Left ventricle myocardium inferior (tissue), 1 donor: ENCODE measurements at places on chromosomes 13 and 19. TPM values are rescaled to one million over a fixed set of nuclear protein-coding genes. Genes with fewer than 3 reads are reported as not detected.
A peak's percentile ranks its signal among the peaks of the same experiment; 100 is the strongest.

DNA sequence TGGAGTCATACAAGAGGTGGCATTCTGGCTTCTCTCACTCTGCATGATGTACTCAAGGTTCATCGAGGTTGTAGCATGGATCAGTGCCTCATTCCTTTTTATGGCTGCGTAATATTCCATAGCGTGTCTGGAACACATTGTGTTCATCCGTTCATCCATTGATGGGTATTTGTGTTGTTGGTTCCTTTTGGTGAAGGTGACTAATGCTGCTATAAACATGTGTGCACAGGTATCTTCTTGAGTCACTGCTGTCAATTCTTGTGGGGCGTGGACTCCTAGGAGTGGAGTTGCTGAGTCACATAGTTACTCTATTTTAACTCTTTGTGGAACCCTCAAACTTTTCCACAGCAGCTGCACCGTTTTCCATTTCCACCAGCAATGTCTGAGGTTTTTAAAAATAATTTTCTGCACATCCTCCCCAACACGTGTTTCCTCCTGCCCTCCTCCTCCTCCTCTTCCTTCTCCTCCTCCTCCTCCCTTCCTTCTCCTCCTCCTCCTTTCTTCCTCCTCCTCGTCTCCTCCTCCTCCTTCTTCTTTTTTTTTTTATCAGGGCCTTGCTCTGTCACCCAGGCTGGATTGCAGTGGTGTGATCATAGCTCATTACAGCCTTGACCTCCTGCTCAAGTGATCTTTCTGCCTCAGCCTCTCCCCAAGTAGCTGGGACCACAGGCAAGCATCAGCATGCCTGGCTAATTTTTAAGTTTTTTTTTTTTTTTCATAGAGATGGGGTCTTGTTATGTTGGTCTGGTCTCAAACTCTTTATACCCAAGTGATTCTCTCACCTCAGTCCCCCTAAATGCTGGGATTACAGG is 2.0 kb upstream of the TMEM221 start:
- no peak for DNase-seq

DNA sequence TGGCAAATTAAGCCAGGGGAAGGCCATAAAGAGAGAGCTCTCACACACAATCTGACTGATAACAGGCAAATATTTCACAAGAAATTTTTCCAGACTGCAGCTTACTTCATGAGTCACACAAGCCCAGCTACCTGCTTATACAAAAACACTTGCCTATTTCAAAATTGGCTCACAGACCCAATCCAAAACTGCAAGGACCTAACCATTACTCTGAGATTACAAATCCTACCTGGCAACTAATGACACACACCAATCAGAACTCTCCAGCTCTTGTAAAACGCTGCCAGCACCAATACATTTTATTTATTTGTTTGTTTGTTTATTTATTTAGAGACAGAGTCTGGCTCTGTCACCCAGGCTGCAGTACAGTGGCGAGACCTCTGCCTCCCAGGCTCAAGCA is 18.1 kb upstream of the ZFP82 start:
- no peak for DNase-seq

The ZNF681 gene
- 0.25 TPM for total RNA-seq

DNA sequence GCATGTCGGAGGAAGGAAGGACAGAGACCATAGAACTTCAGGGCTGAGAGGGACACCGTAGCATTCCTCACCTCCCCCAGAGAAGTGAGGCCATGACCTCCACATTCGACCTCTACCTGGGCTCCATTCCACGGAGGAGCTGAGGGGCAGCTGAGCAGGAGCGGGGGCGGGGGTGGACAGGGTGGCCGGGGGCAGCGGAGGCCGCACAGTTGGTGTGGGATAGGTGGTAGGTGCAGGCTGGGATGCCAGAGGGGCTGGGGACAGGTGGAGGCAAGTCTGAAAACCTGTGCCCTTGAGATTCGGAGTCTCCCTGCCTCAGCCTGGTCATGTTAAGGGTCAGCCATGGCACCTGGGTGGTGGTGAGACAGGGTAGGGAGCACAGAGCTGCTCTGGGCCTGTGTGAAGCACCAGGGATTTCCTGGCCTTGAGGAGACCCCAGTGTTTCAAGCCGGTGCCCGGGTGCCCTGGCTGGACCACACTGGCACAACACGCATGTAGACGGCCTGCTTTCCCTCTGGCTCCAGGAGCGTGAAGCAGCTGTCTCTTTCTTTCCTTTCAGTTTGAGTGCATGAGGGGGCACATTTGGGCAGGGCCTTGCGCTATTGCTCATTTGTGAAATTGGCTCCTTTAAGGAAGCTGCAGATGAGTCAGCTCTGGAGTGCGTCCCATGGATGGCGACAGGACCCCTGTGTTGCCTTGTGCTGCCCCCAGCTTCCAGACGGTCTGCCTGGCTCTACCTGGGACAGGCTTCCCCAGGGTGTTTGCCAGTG is 51.8 kb downstream of the TSSK6 start:
- DNase-seq: no peak

DNA sequence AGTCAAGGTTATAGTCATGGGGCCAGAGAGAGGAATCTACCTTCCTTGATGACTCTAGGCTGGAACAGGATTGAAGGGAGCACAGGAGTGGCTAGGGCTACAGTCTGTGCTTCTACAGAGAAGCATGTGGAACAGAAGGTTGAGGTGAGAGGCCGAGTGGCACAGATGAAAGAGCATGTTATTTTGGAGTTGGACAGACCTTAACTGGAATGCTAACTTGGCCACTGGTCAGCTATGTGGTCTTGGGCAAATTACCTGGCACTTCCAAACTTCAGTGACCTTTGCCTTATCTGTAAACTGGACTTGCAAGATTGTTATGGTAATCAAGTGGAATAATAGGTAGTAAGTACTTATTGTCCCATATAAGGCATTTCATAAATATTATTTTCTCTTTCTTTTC is 252.7 kb downstream of the KCNRG start:
- no peak for DNase-seq

The USF2 gene
- total RNA-seq: 147 TPM

The PTH2 gene
- total RNA-seq: not detected

- no peak for DNase-seq
Measured at GRCh38 chr13:93227280-93227877, 772 bp downstream of the GPC6 start.

- no peak for DNase-seq
Measured at GRCh38 chr13:41707194-41707821, 250.0 kb downstream of the RGCC start.

DNA sequence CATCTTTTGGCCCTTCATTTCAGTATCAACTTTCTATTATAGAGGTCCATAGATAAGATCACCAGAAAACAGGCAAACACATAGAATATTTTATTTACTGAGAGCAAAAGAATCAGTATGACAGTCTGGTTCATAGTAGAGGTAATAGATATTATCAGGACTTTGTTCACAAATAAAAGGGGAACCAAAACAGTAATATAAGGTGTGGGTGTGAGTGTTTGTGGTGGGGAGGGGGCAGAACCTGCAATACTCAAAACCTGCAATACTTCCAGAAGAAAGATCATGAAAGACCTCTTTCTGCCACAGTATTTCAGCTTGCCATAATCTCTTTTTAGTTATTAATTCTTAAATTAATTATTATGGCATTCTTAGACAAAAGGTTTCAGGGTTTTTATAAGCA is 578.7 kb upstream of the SLITRK1 start:
- DNase-seq: no peak

- DNase-seq: no peak
Measured at GRCh38 chr13:26562512-26562890, 5.0 kb downstream of the WASF3 start.

The SOX1 gene
- not detected for total RNA-seq

- DNase-seq: no peak
Measured at GRCh38 chr13:109577191-109577700, 209.1 kb downstream of the IRS2 start.

DNA sequence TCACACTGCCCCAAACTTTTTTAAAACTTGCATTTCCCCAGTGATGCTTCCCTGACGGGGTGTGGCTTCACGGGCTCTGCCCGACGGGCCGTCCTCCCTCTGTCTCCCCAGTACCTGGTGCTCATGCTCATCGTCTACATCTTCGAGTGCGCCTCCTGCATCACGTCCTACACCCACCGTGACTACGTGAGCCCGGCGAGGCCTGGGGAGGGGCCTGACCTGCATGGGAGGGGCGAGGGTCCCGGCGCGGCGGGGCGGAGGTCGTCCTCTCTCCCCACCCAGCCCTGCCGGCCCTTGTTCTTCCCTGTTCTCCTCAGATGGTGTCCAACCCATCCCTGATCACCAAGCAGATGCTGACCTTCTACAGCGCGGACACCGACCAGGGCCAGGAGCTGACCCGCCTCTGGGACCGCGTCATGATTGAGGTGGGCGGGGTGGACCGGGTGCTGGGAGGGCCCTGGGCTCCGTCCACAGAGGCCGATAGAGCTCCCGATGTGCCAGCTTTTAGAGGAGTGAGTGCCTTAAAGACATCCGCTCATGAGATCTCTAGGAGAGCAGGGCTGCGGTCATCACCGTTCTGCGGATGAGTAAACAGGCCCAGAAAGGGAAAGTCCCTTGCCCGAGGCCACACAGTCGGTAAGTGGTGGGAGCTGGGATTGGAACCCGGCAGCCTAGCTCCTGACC is 6.9 kb downstream of the UPK1A start:
- peak; percentile 33 for DNase-seq

DNA sequence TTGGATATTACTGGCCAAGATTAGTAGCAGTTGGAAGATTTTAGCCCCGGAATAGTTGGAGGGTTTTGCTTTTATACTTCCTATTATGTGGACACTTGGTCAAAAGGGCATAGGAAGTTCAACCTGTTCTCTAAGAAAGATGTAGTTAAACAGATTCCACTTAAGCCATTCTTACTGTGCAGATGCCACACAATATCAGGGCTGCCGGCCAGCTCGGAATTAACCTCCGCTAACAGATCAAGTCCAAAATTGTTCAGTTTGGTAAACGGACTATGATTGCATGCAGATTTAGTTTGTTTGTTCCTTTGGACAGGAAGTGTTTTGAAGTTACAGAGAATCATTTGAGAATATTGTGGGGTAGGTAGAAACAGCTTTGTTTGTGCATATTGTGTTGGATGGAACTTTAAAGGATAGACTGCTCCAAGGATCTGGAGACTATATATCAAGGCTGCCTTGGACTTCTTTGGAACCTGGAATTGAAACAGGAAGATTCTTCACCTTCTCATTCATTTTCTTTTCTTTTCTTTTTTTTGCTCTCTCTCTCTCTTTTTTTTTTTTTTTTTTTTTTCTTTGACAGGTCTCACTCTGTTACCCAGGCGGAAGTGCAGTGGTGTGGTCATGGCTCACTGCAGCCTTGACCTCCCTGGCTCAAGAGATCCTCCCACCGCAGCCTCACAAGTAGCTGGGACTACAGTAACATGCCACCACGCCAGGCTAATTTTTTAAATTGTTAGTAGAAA is 5.0 kb upstream of the SPRY2 start:
- DNase-seq: no peak

DNA sequence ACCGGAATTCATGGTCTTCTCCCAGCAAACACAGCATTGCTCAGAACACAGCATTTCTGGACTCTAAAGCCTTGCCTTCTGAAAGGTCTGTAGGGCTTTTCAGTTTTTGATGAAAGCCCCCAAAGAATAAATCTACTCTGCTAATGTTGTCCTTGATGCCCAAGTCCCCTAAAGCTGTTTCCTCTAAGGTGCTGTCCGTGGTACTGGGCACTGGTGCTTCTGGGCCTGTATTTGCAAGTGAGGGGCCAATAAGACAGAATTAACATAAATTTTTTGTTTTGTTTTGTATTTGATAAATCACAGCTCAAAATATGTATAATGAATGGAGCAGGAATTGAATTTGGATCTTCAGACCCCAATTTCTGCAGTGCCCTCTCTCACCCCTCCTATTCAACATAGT is 12.1 kb upstream of the LGALS13 start:
- no peak for DNase-seq

The ACER1 gene
- not detected for total RNA-seq
